ELF-1 (cell line): ENCODE measurements at places on chromosomes 11 and 22.
A peak's percentile ranks its signal among the peaks of the same experiment; 100 is the strongest.

GRCh38 chr11:86383041-86383955 is 8.6 kb downstream of the CCDC81 start:
- no peak for DNase-seq

- no peak for DNase-seq
These were observed 10.2 kb upstream of the DDB2 start for GRCh38 chr11:47204637-47204989.

DNA sequence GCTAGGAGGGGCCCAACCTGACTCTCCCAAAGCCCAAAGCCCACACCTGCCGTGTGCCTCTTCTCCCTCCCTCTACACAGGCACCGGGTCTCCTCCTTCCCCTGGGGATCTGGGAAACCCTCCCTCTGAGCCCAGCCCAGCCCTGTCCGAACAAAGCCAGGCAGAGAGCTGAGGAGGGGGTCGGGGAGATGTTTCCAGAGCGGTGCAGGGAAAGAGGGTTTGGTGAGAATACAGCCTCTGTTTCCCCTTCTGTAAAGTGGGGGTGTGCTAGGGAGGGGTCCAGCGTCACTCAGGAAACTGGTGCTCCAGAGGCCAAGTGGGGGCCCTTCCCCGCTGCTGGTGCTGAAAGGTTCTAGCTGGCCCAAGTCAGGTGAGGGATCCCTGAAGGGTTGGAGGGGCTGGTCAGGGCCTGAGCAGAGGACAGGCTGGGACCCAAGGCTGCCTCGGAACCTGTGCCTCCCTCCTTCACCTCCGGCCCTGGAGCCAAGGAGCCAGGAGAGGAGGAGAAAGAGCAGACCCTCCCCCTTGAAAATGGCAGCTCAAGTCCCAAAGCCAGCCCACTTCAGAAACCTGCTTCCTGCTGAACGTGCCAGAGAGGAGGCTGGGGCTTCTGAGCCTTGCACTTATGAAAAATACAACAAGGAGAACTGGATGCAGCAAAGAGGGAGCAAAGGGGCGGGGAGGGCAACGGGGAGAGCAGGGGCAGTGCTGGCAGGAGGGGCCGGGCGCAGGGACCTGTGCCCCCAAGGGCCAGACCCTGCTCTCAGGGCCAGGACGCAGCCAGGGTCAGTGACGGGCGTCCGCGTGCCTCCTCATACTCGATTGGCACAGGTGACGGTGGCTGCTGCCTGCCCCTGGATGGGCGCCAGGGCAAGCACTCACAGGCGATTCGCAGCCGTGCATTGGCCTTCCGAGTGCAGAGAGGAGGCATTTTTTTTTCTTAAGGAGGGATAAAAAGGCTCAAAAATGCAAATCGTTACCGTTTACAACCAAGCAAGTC is 43.2 kb downstream of the MACROD1 start:
- no peak for DNase-seq

DNA sequence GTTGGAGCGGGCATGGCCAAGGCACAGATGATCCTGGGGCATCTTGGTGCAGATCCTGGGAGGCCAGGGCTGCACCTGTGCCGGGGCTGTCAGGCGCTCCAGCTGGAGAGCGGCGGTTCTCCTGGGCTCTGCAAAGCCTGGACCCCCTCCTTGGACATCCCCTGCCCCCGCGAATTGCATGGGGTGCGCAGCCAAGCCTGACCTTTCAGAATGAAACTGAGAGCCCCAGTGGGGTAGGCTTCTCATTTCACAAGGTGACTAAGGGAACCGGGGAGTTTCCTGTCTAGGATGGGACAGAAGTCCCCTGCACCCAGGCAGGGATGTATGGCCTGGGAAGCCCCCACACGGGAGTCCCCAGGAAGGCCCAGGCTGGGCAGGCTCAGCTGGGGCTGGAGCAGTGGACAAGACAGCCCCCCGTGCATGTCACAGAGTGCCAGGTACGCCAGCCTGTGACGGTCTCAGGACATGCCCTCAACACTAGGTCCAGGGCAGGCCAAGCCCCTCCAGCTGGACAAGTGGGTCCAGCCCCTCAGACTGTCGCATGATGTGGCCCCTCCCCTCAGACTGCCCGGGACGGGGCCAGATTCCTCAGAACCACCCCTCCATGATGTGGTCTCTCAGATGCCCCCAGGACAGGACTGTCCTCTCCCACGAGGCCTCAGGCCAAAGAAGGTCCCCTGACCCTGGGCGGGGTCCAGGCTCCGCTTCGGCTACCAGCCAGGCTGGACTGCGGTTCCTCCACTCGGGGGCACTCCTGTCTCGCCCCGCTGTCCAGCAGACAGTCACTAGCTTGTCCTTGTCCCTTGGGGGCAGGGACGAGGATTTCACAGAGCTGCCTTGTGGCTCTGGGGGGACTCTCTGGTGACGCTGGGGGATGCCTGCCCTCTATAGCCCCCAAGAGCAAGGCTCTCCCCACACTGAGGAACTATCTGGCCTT is 2.3 kb downstream of the LSP1 start:
- DNase-seq, result no peak

GRCh38 chr22:43449205-43449830 is 37.5 kb downstream of the MPPED1 start:
- DNase-seq, result peak; percentile 39

DNA sequence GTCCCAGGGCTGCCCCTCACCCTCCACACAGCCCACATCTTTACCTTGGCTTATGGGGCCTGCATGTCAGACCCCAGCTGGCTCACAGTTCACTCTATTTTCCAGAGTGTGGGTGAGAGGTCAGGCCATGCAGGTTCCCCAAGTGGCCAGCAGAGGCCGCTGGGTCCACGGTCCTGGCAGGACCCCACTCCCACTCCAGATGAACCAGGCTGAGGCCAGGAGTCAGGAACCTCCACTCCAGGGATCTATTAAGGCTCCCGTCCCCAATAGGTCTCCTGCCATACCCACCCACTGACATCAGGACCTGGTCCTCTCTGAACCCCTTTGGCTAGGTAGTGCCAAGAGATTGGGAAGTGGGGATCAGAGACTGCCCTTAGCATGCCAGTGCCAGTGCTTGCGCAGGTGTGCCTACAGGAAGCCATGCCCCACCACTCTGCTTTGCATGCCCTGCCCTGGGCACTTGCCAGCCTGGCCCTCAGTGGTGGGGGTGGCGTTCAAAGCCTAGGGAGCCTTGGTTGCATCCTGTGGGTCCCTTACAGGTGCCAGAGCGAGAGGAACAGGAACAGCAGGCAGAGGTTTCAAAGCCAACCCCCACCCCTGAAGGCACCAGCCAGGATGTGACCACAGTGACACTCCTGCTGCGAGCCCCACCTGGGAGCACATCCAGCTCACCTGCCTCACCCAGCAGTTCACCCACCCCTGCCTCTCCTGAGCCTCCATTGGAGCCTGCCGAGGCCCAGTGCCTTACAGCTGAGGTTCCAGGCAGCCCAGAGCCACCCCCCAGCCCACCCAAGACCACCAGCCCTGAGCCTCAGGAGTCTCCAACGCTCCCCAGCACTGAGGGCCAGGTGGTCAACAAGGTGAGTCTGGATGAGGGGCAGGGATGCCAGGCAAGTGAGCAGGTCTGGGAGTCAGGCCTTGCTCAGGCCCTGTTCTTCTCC is 8.3 kb downstream of the SMTN start:
- peak; percentile 53 for DNase-seq

DNA sequence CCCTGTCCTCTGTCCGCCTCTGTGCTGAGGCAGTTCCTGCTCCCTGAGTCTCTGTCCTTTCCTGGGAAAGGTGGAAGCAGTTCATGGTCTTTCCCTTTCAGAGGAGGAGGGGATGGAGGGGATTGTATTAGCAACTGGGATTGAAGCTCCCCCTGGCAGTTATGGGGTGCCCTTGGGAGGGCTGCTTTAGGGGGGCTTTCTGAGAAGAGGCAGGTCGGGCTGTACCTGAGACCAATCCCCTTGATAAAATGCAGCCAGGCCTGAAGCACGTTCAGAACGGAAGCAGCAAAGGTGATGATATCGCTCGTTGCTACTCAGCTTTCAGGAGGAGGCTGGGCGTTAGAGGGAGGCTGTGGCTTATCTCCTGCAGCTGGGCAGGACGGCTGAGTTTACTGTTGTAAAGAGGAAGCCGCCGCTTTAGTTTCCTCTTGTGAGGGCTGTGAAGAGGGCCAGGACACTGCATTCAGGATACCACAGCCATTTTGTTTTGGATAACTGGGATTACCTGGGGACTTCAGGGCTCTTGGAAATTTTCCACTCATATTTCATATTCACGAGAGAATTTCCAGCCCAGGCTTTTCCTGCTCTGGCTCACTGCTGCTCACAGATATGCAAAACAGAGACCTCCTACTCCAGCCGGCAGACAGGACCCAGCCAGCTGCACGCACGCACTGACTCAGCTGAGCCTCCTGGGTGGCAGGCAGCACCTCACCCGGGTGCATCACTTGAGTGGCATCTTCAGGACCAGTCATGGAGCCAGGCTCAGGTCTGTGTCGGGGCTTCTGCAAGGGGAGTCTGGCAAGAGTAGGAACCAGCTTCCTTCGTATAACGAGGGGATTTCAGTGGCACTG is 798 bp downstream of the AMPD3 start:
- DNase-seq, result peak; percentile 74

GRCh38 chr11:120974965-120975364 is 48.9 kb upstream of the TBCEL start:
- no peak for DNase-seq

DNA sequence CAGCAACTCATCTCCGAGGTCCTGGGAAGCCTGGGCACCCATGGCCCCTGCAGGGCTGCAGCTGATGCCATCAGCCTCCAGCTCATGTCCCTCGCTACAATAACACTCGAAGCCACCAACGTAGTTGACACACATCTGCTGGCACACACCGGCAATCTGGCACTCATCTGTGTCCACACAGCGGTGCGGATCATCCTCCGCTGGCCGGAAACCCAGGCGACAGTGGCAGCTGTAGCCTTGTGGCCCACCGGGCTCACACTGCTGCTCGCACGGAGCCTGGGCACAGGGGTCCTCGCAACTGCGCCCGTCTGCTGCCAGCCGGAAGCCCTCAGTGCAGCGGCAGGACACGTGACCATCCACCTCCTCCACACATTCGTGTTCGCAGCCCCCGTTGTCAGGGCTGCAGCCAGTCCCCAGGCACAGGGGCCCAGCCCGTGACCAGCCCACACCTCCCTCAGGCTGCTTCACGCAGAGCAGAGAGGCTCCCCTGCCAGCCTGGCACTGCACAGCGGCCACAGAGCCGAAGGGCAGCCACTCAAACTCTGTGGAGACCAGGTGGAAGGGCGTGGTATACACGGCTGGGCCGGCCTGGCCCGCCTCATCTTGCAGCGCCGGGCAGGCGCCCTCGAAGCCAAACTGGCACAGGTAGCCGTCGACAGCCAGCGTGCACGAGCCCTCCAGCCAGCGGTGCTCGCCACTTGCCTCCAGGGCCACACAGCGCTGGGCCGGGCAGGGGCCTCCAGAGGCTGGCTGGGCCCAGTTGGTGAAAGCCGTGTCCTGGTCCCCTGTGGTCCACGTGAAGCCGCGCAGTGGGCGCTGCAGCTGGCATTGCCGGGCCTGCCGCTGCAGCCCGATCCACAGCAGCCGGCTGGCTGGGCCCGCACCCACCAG is 678 bp downstream of the CD248 start:
- DNase-seq, result no peak

GRCh38 chr22:28411125-28411524 is 268.5 kb downstream of the TTC28 start:
- DNase-seq, result no peak

DNA sequence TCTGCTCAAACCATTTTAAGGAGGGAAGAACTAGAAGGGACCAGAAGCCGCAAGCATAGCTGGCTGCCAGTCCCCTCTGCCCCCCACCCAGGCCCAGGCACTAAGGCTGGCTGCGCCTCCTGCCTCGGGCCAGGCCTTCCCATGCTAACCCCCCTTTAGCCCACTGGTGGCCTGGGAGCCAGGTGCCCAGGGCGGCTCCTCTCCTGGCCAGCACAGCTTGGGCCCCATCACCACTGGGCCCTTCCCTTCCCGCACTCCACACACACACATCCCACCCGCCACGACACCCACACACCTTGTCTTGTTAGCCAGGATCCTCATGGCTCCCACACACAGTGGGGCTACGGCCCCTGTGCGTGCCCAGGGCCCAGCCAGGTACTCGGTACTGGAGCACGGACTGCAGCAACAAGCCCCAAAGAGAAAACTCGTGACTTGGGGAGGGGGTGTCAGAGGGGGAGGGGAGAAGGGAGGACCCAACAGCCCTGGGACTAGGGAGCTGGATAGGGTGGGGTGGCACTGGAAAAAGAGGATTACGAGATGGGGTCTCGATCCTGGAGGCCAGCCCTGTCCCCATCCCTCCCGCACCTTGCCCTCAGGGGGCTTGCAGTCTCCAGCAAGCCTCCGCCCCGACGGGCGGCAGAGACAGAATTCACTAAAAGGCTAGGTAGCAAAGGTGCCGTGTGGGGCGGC is 16.0 kb downstream of the BCL9L start:
- DNase-seq, result no peak

DNA sequence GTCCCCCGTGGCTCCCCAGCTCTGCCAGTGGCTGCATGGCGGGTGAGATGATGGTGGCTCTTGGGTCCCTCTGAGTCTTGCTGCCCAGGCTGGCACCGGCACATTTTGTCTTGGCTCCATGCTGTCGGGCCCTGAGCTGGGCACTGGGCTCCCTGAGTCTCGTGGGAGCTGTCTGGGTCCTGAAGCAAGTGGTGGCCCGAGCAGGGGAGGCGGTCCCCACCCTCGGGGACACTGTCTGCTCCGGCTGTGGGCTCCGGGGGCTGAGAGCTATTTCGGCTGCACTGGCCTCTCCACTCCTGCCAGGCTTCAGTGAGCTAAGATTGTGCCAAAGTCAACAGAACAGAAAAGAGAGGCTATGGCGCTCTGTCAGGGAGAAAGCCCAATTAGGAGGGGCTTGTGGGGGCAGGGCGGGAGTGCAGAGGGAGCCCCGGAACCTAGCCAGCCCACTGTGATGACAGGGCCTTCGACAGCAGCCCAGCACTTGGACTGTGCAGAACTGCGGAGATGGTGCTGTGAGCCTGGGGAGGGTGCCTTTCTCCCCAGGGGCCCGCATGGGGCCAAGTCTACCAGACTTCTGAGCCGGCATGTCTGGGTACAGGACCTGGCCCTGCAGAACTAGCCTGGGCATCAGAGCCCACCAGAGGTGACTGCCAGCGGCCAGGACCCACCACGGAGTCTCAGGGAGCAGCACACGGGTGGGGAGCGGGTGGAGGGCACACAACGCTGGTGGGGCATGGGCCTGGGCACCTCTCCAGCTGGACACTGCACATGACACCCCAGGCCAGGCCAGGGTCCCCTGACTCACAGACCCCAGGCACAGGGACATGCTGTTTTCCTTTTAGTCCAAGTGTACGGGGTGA is 38.0 kb downstream of the RTN4R start:
- DNase-seq, result no peak

- DNase-seq, result no peak
These were observed 56.4 kb downstream of the SGSM3 start for GRCh38 chr22:40426594-40427333.

GRCh38 chr11:132895340-132895739 is 637.0 kb downstream of the OPCML start:
- DNase-seq, result no peak

DNA sequence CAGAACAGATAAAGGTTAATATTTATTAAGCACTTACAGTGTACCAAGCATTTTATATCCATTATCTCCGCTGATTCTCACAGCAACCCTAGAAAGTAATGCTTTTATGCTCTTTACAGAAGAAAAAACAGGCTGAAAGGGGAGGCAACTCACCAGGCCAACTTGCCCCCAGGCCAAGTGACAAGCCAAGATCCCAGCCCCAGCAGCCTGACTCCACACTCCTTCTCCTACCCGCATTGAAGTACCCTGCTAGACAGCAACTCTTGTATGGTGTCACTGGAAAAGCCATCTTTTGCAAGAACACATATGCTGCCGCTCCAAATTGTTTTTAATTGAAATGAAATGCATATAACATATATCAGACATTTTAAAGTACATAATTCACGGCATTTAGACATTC is 25.6 kb downstream of the SMCO4 start:
- peak; percentile 77 for DNase-seq

GRCh38 chr22:32534252-32535235 is 59.9 kb downstream of the FBXO7 start:
- DNase-seq, result peak; percentile 12

GRCh38 chr11:44889266-44889665 is 61.4 kb downstream of the TP53I11 start:
- no peak for DNase-seq
